ENCODE measurements at places on chromosomes 5 and 9.

DNA sequence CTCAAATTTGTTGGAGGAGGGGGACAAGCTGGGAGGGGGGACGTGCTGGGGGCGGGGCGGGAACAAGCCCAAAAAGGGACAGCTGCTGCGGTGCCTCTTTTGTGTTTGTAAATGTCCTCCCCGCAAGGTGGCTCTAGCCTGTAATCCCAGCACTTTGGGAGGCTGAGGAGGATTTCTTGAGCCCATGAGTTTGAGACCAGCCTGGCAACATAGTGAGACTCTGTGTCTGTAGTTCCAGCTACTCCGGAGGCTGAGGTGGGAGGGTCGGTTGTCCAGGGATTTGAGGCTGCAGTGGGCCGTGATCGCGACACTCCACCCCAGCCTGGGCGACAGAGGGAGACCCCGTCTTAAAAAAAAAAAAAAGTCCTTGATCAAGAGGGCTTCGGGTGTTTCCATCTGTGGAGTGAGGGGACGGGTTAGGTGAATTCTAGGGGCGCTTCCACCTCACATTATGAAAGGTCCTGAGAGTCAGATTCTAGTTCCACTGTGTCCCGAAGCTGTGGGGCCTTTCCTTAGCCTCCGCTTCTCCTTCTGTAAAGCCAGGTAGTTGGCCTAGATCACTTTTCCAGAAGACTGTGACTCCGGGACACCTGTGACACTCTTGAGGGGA lies 779 bp upstream of the CTNNA1 start:
- no peak for DNase-seq

DNA sequence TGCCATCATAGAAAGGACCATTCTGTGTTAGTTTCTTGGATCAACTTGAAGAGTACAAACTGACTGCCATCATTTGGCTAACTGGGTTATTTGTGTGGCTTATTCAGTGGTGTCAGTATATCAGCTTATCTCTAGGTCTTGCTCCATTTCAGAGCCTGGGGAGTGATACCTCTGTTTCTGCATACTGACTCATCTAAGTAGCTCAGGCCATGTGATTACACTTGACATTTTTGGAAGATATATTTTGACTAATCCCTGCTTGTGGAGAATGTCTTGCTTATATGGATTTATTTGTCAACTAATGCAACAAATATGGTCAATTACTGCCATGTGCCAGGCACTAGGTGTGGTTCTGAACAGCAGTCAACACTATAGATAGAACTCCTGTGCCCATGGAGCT lies 311.7 kb downstream of the YTHDC2 start:
- no peak for DNase-seq

GRCh38 chr5:83401775-83402174 lies 69.8 kb upstream of the VCAN start:
- DNase-seq, result no peak

- no peak for DNase-seq
Observed at GRCh38 chr5:50365426-50366251, 75.4 kb downstream of the EMB start.

All from stimulated activated CD4-positive, alpha-beta T cell treated with anti-CD3 and anti-CD28 coated beads, Interleukin-12 subunit alpha, Interleukin-12 subunit beta, amount 100 ng/mL, for 4 hours (primary cell).